ENCODE measurements at places on chromosomes 7 and 10. TPM values are rescaled to one million over a fixed set of nuclear protein-coding genes. Genes with fewer than 3 reads are reported as not detected.

DNA sequence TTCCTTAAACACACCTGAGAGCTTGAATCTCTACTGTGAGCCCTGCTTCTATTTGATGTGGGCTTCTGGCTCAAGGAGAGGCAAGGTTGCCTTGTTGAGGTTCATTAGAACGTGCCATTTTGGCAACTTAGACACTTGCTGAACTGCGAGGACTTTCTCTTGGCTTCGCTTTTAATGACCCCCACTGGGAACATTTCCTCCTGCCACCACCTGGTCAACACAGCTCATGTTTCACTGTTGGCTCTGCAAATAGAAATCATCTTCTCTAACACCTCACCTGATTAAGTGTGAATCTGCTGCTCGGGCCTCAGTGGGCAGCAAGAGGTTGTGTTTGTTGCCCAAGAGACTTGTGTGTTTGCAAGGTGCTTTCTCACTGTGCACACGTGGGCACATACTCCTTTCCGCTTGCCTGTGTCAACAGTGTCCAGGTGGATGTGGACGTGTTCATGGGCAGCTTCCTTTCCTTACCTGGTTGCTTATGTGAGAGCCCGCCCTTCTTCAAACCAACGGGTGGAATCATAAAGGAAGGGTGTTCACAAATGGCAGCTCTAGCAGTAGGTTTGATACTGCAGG is 147.0 kb downstream of the NRP1 start:
- no peak overlapping the region for H3K4me3 ChIP-seq
- H3K27me3 ChIP-seq = peaks cover 9% of the 10 kb centered on the region
- H3K36me3 ChIP-seq = no peaks in the 10 kb centered on the region

GRCh38 chr7:147771344-147771743 is 819.2 kb upstream of the C7orf33 start:
- DNase-seq = no peak
- no peaks in the 10 kb centered on the region for H3K27me3 ChIP-seq
- H3K4me1 ChIP-seq = no peaks in the 10 kb centered on the region
- H3K4me3 ChIP-seq = no peak overlapping the region

DNA sequence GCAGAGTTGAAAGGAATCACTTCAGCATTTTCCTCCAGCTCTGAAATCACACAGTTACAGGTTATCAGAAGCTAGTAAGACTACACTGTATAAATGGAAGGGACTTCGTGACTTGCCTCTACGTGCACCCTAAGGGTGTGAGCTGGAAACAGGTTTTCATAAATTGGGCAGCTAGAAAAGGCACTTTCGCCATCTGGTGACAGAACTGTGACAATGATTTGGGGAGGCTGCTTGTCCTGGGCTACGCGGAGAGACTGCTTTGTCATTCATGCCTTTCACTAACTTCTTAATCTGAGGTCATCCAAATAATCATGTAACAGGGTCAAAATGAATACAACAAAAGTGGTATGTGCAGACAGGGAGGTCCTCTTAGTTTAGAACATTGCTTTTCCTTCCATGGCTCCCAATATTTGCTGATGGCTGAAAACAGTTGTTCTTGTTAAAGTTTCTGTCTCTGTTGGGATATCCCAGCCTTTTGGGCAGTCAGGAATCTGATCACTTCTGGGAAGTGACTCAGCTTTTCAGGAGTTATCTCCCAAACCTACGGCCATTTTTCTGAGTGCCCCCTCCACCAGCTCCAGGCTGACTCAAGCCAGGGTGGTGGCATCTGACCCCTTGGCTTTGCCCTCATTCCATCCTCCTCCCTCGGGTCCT is 17.8 kb downstream of the VWC2 start:
- no peak for DNase-seq
- no peaks in the 10 kb centered on the region for H3K4me1 ChIP-seq
- H3K27me3 ChIP-seq = no peaks in the 10 kb centered on the region

- H3K27me3 ChIP-seq = no peaks in the 10 kb centered on the region
- no peak overlapping the region for H3K4me3 ChIP-seq
- peaks cover 14% of the 10 kb centered on the region for H3K36me3 ChIP-seq
- H3K27ac ChIP-seq = no peak overlapping the region
Measured at GRCh38 chr10:75121322-75121721, 9.9 kb downstream of the SAMD8 start.

- no peak overlapping the region for H3K4me3 ChIP-seq
- H3K27me3 ChIP-seq = no peaks in the 10 kb centered on the region
- H3K27ac ChIP-seq = no peak overlapping the region
- no peaks in the 10 kb centered on the region for H3K36me3 ChIP-seq
- DNase-seq = no peak
Measured at GRCh38 chr7:67478066-67478465, 481.4 kb downstream of the TYW1 start.

GRCh38 chr7:26367219-26367711 is 75.6 kb downstream of the SNX10 start:
- peaks cover 17% of the 10 kb centered on the region for H3K4me1 ChIP-seq
- DNase-seq = no peak
- H3K27ac ChIP-seq = no peak overlapping the region
- H3K4me3 ChIP-seq = no peak overlapping the region

- H3K4me1 ChIP-seq = no peaks in the 10 kb centered on the region
- no peak overlapping the region for H3K27ac ChIP-seq
- H3K27me3 ChIP-seq = no peaks in the 10 kb centered on the region
- no peak overlapping the region for H3K4me3 ChIP-seq
Measured at GRCh38 chr7:153642989-153643388, 409.2 kb upstream of the DPP6 start.

GRCh38 chr10:99844433-99844955 is 62.1 kb downstream of the ABCC2 start:
- H3K4me3 ChIP-seq = no peak overlapping the region
- no peak overlapping the region for H3K27ac ChIP-seq
- DNase-seq = no peak
- peaks cover 9% of the 10 kb centered on the region for H3K4me1 ChIP-seq

DNA sequence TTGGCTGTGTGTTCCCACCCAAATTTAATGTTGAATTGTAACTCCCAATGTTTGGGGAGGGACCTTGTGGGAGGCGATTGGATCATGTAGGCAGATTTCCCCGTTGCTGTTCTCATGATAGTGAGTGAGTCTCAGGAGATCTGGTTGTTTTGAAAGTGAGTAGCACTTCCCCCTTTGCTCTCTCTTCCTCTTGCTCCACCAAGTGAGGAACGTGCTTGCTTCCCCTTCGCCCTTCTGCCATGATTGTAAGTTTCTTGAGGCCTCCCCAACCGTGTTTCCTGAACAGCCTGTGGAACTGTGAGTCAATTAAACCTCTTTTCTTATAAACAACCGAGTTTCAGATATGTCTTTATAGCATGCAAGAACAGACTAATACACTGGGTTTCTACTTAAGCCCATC is 176.3 kb downstream of the CDK14 start:
- no peaks in the 10 kb centered on the region for H3K4me1 ChIP-seq
- no peaks in the 10 kb centered on the region for H3K36me3 ChIP-seq
- no peak for DNase-seq
- H3K27me3 ChIP-seq = no peaks in the 10 kb centered on the region
- no peak overlapping the region for H3K4me3 ChIP-seq

- H3K4me3 ChIP-seq = no peak overlapping the region
- no peaks in the 10 kb centered on the region for H3K36me3 ChIP-seq
- DNase-seq = no peak
- no peaks in the 10 kb centered on the region for H3K27me3 ChIP-seq
Measured at GRCh38 chr7:102097601-102098161, 189.0 kb upstream of the SH2B2 start.

DNA sequence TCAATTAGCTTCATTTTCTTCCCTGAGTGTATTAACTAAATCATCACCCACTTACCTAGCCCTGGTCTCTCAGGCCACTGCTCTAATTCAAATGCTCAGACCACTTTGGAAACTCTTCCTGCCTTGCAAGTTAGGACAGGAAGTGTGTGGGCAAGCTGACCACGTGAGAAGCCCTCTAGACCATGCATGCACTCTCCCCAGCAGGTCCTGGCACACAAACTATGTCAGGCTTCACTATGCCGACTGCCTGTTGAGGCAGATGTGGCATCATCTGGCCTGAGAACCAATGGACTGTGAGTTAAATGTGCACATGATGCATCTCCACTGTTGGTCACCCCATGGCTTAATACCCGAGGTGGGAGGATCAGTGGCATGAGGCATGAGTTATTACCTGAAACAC is 439.6 kb downstream of the GRID1 start:
- no peaks in the 10 kb centered on the region for H3K36me3 ChIP-seq
- H3K27me3 ChIP-seq = no peaks in the 10 kb centered on the region
- H3K27ac ChIP-seq = no peak overlapping the region
- H3K4me1 ChIP-seq = no peaks in the 10 kb centered on the region
- DNase-seq = no peak
- no peak overlapping the region for H3K4me3 ChIP-seq

GRCh38 chr10:70458329-70459060 is 17.0 kb upstream of the NODAL start:
- H3K4me3 ChIP-seq = no peak overlapping the region
- no peaks in the 10 kb centered on the region for H3K36me3 ChIP-seq
- no peak overlapping the region for H3K27ac ChIP-seq
- no peak for DNase-seq

- DNase-seq = no peak
- H3K36me3 ChIP-seq = no peaks in the 10 kb centered on the region
- no peaks in the 10 kb centered on the region for H3K4me1 ChIP-seq
- no peaks in the 10 kb centered on the region for H3K27me3 ChIP-seq
- H3K4me3 ChIP-seq = no peak overlapping the region
- H3K27ac ChIP-seq = no peak overlapping the region
Measured at GRCh38 chr7:39069896-39070881, 92.5 kb downstream of the POU6F2 start.

- H3K27ac ChIP-seq = no peak overlapping the region
- H3K36me3 ChIP-seq = no peaks in the 10 kb centered on the region
- H3K27me3 ChIP-seq = peaks cover 5% of the 10 kb centered on the region
- H3K4me3 ChIP-seq = no peak overlapping the region
Measured at GRCh38 chr10:67602268-67602950, 93.6 kb downstream of the CTNNA3 start.

DNA sequence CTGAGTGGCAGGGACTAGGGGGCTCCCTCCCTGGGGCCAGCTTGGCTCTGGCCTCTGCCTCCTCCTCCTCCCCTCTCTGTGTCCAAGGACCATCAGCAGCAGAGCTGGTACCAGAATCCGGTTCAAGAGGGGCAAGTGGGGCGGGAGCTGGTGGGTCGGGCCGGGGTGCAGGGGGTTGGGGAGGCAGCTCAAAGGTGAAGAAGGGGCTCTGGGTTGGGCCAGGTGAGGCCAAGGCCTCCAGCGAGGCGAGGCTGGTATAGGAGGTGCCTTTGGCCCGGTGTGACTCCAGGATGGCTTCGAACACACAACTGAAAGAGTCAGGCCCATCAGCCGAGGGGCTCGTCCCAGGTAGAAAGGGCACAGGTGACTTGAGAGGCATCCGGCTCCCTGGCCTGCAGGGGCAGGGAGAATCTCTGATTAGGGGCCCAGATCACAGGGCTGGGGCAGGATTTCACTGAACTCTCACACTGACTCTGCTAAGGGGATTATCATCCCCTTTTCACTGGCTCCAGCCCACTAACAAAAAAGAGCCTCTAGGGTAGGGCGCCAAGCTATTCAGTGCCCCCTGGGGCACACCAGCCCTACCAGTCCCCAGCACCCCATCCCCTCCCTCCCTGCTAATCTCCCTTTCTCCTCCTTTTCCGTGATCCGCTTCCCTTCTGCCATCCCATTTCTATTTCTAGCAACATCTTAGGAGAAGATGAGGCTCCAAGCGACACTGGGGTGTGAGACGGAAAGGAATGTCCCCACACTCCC is 4.6 kb downstream of the PSD start:
- H3K4me3 ChIP-seq = no peak overlapping the region
- DNase-seq = no peak
- no peak overlapping the region for H3K27ac ChIP-seq
- H3K4me1 ChIP-seq = peaks cover 30% of the 10 kb centered on the region
- peaks cover 48% of the 10 kb centered on the region for H3K27me3 ChIP-seq

GRCh38 chr10:62462461-62462860 is 88.3 kb downstream of the ZNF365 start:
- H3K4me3 ChIP-seq = no peak overlapping the region
- H3K36me3 ChIP-seq = no peaks in the 10 kb centered on the region
- no peak for DNase-seq
- H3K27me3 ChIP-seq = no peaks in the 10 kb centered on the region
- H3K4me1 ChIP-seq = peaks cover 18% of the 10 kb centered on the region

DNA sequence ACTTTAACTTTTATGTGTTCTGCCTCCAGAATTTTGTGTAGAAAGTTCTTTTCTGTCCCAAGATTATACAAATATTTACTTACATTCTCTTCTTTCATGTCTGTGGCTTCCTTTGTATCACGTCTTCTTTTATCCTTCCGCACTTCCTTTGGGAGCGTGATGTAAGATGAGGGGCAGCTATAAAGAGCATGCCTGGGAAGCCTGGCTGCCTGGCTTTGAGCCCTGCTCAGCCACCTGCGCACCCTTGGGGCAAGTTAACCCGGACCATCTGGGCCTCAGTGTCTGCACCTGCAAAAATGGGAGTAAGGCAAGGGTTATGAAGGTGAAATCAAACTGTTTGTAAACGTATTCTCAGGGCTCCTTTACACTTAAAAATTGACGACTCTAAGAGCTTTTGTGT is 25.2 kb downstream of the PALD1 start:
- H3K36me3 ChIP-seq = no peaks in the 10 kb centered on the region
- H3K4me3 ChIP-seq = no peak overlapping the region
- H3K4me1 ChIP-seq = peaks cover 2% of the 10 kb centered on the region
- H3K27me3 ChIP-seq = peaks cover 2% of the 10 kb centered on the region
- DNase-seq = no peak
- H3K27ac ChIP-seq = no peak overlapping the region

GRCh38 chr7:46589286-46589685 is 668.2 kb upstream of the IGFBP3 start:
- DNase-seq = no peak
- no peaks in the 10 kb centered on the region for H3K27me3 ChIP-seq
- H3K4me3 ChIP-seq = no peak overlapping the region
- H3K27ac ChIP-seq = no peak overlapping the region

- H3K4me1 ChIP-seq = peaks cover 7% of the 10 kb centered on the region
- no peak for DNase-seq
- H3K36me3 ChIP-seq = no peaks in the 10 kb centered on the region
- H3K27ac ChIP-seq = no peak overlapping the region
Measured at GRCh38 chr7:152513861-152514770, 78.3 kb upstream of the KMT2C start.

GRCh38 chr7:100604976-100605911 is 3.1 kb downstream of the PCOLCE start:
- peak; percentile 62 for DNase-seq
- H3K4me1 ChIP-seq = peaks cover 39% of the 10 kb centered on the region
- peak overlapping the region; percentile 58 for H3K27ac ChIP-seq
- H3K4me3 ChIP-seq = peak overlapping the region; percentile 82
- H3K36me3 ChIP-seq = no peaks in the 10 kb centered on the region

- H3K27ac ChIP-seq = no peak overlapping the region
- no peaks in the 10 kb centered on the region for H3K27me3 ChIP-seq
- H3K36me3 ChIP-seq = no peaks in the 10 kb centered on the region
- H3K4me3 ChIP-seq = no peak overlapping the region
- DNase-seq = no peak
- H3K4me1 ChIP-seq = peaks cover 32% of the 10 kb centered on the region
Measured at GRCh38 chr10:31705136-31705535, 223.5 kb downstream of the ARHGAP12 start.

FZD8 gene
- total RNA-seq = 0.95 TPM

PON3 gene
- not detected for total RNA-seq

CCNJ gene
- total RNA-seq = 4.7 TPM

SPDYE17 gene
- total RNA-seq = not detected

ITIH5 gene
- total RNA-seq = not detected

SPDYE9 gene
- not detected for total RNA-seq

TAS2R4 gene
- total RNA-seq = 0.73 TPM

TAF6 gene
- total RNA-seq = 56.5 TPM

SPACDR gene
- total RNA-seq = 4.3 TPM

LIPK gene
- total RNA-seq = not detected

POT1 gene
- 27.3 TPM for total RNA-seq

DMTF1 gene
- 95.3 TPM for total RNA-seq

BTBD16 gene
- total RNA-seq = not detected

RBP3 gene
- not detected for total RNA-seq

Data from activated CD4-positive, alpha-beta memory T cell treated with anti-CD3 and anti-CD28 coated beads, Interleukin-2, amount 10 ng/mL, durations not matched to agents 7 days and 5 days (primary cell).